ENCODE measurements at places on chromosomes 6 and 20.

DNA sequence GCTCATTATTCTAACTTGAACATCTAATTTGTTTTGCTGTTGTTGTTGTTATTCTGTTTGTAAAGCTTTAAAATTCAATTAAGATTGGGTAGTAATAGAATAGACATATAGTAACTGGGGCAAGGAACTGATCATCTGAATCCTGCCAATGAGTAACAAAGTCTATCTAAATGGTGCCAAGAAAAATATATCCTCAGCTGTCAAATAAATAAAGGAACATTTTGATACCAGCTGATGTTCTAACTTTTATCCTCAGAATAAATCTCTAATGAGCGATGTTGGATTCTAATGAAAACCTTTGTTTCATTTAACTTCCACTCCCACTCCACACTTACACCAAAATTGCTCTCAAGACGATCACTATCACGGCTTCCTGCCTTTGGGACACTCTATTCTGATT, 210.9 kb downstream of the TINAG start:
- DNase-seq = no peak

GRCh38 chr20:20275636-20276035, 92.3 kb upstream of the INSM1 start:
- no peak for DNase-seq

DNA sequence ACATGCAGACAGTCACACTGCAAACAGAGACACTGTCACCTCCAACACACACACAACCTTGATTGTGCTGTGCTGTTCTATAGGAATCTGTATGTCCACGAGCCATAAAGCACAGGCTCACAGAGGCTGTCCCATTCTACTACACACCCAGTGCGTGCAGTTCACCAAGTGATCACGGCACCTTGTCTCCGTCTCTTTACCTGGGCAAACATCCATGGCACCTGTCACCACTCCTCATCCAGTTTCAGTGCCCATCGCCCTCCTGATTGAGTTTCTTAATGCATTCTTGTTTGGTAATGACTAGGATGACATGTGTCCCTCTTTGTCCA, 65.8 kb upstream of the STMND1 start:
- DNase-seq = no peak

DNA sequence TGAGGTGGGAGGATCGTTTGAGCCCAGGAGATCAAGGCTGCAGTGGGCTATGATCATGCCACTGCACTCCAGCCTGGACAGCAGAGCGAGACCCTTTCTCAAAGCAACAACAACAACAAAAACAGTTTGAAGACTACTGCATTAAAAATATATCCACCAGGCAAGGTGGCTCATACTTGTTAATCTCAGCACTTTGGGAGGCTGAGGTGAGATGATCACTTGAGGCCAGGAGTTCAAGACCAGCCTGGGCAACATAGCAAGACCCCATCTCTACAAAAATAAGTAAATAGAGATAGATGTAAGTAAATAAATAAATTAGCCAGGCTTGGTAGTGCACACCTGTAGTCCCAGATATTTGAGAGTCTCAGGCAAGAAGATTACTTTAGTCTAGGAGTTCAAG, 12.5 kb downstream of the ZNF76 start:
- no peak for DNase-seq

DNA sequence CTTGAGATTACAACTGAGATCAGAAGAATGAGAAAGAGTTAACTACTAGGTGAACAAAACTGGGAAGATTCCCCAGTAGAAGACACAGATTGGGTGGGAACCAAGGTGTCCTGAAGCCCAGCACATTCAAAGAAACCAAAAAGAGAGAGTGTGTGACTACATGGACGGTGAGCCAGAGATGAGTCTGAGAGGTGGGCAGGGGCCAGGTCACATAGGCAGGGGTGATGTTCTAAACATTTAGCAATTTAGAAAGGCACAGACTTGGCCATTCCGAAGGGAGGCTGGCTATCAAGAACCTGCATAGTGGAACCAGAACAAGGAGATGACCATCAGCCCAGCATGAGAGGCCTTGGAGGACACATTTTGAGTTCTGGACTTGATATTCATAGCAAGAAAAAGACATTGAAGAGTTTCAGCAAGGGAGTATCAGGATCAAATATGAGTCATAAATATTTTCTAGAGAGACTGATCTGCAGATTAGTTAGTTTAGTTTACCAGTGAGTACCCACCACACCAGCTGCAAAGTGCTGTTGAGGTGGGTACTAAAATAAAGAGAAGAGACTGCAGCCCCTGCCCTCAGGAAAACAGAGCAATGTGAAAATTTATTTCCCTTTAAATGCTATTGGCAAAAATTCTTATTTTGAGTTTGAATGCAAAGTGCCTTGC, 340.5 kb upstream of the PRDM1 start:
- no peak for DNase-seq

DNA sequence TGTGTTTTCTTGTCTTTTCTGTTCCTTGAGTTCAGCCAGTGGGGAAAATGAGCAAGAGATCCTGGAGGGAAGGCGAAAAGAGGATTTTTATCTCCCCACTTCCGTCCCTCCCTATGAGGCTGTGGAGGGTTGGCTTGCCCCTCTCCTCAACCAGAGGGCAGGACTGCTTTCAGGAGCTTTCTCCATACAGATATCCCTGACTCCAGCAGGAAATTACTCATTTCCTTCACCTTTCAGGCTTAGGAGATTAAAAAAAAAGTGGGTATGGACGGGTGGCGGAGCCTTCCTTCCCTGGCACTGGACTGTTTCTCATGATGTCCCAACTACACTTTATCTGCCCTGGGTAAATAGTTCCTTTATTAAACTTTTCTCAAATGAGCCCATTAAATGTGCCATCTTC, 241.2 kb downstream of the FRK start:
- DNase-seq = no peak

DNA sequence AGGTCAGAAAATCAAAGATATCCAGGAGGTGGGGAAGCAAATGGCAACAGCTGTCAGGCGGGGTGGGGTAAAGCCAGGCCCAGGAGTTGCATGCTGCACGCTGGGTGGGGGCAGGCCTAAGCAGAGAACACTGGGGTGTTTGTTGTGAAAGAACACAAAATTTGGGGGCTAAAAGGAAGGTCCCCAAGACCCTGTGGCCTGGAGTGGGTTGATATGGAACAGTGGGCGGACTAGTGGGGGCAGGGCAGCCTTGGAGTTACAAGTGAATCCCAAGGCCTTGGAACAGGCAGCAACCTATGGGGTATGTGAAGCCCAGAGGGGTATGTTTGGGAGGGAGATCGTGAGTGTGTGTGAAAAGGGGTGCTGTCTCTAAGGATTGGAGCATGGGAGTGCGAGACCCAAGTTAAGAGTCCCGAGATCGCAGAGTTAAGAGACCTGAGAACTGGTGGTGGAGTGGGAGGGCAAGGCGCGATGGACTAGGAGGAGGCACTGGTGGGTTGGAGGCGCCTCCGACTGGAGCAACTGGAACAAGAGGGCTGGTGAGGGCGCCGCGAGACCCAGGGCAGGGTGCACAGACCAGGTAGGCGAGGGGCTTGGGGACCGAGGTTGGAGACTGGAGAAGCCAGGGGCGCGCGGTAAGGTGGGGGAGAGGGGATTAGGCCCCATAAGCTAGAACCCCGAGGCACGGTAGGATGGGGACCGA, 658 bp downstream of the CUL7 start:
- no peak for DNase-seq

- no peak for DNase-seq
Observed at GRCh38 chr6:132045877-132046276, 94.7 kb upstream of the CCN2 start.

- no peak for DNase-seq
Observed at GRCh38 chr6:54100411-54101006, 10.7 kb upstream of the MLIP start.

- DNase-seq = no peak
Observed at GRCh38 chr6:23568292-23568691, 557.7 kb upstream of the NRSN1 start.

GRCh38 chr6:32774426-32774825, 11.1 kb upstream of the HLA-DQB2 start:
- DNase-seq = no peak

DNA sequence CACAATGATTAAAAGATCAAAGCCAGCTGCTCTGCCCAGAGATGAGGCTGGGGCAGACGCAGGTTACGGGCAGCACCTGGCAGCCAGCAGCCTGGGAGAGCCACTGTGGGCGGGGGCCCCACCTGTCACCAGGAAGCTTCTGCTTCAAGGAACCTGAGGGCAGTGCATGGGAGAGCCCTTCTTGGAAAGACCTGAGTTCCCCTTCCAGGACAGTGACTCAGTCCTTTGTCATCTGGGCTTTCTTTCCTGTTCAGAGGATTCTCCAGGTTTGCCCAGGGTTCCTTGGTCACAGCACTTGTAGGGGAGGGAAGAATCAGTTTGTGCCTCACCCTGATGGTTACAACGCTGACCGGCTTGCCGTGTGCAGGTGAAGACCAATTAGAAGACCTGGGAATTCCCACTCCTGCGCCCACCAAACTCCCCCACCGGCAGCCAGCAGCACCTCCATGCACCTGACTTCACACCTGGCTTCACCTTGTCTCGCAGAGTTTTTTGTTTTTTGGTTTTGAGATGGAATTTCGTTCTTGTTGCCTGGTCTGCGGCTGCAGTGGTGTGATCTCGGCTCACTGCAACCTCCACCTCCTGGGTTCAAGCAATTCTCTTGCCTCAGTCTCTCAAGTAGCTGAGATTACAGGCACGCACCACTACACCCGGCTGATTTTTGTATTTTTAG, 2.0 kb downstream of the ZBP1 start:
- DNase-seq = peak; percentile 28

DNA sequence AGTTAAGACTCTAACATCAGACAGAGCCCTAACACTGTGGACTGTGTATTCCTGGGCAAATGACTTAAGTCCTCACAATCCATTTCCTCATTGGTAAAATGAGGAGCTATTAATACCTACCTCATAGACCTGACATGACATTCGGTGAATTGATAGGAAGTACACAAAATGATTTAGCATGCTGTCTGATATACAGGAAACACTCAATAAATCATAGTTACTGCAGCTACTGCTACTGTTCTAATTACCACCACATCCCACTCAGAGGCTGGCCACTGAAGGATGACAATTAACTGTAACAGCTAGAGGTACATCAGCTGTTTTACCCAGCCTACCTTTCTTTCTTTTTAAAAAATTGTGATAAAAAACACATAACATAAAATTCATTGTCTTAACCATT, 87.7 kb downstream of the PLCG1 start:
- DNase-seq = no peak

DNA sequence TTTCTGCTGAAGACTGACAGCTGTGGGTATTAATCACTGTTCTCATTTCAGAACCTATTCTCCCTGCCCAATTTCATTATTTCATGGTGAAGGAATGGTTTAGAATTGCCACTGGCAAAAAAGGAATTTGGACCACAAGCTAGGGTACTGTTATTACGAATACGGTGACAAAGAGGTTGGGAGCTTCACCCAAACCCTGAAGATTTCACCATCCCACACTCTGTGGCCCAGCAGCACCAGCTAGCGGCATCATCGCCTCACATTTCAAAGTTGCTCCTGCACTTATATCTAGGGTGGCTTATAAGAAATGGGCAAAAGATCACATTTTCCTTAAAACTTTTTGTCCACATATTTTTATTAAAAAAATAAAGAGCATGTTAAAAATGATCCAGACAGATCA, 236.1 kb downstream of the SYNDIG1 start:
- no peak for DNase-seq

GRCh38 chr20:57702091-57702490, 7.7 kb downstream of the PMEPA1 start:
- DNase-seq = no peak

- DNase-seq = no peak
Observed at GRCh38 chr6:145070791-145071190, 664.5 kb downstream of the EPM2A start.

DNA sequence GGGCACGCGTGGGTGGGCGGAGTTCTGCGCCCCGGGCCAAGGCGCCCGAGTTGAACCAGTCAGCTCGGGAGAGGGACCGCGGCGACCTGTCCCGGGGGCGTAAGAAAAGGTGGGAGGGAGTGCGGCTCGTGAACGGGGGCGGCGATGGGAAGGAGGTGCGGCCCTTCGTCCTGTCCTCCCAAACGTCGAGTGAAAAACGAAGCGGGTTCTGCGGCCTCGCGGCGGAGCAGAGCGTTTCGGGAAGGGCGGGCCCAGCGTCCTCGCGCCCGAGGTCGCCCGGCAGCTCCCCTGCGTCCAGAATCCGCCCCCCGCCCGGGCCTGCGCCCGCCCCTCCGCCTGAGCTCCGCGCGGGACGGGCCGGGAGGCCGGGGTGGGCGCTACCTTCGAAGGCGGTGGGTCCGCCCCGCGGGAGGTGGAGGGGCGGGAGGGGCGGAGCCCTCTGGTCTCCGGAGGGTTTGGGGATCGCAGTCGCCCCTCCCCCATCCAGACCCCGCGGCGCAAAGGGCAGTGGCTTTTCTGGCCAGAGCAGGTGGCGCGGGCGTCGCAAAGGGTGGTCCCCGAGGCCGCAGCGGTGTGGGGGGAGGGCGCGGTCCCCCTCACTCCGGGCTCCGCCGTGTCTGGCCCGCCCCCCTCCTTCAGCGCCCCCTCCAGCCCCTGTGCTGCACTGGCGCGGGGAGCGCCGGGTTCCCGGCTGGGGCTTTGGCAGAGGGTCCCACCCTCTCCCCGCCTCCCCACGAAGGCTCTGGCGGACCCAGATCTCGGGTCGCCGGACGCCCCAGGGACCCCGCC, 838 bp downstream of the STMN3 start:
- no peak for DNase-seq

GRCh38 chr6:42896178-42896719, 16.8 kb downstream of the RPL7L1 start:
- DNase-seq = no peak

- DNase-seq = no peak
Observed at GRCh38 chr6:71510057-71510713, 221.6 kb downstream of the OGFRL1 start.

DNA sequence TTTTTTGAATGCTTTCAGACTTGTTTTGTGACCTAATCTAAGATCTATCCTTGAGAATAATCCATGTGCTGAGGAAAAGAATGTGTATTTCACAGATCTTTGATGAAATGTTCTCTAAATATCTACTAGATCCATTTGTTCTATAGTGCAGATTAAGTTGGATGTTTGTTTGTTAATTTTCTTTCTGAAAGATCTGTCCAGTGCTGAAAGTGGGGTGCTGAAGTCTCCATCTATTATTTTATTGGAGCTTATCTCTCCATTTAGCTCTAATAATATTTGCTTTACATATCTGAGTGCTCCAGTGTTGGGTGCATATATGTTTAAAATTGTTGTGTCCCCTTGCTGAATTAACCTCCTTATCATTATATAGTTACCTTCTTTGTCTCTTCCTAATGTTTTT, 303.6 kb downstream of the HTR1B start:
- DNase-seq = no peak

- no peak for DNase-seq
Observed at GRCh38 chr6:125949069-125949468, 7.5 kb upstream of the HINT3 start.

GRCh38 chr6:116266803-116267202, 12.9 kb downstream of the TSPYL1 start:
- no peak for DNase-seq

DNA sequence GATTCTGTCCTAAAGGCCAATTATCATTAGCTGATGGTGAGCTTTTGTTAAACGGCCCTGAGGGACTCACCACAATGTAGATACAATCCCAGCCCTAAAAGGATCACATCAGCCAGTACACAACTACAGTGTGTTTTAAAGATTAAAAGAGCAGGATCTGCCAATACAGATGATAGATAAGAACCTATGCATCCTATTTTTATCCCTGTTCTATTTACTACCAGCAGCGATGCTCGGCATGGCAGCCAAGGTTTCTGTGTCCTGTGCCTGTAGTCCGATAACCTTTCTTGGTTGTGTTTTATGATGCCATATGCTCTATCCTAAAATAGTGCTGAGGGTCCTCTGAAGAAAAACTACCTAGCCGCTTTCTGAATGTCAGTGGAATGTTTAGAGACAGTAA, 289.4 kb downstream of the PHACTR1 start:
- no peak for DNase-seq

- DNase-seq = no peak
Observed at GRCh38 chr6:83183082-83183828, 9.8 kb downstream of the PGM3 start.

All from stimulated activated CD8-positive, alpha-beta memory T cell treated with anti-CD3 and anti-CD28 coated beads, Interleukin-7, amount 100 ng/mL, for 1 hour (primary cell).